ENCODE measurements at places on chromosomes 1 and 21. TPM values are rescaled to one million over a fixed set of nuclear protein-coding genes. Genes with fewer than 3 reads are reported as not detected.

Gene TRIM45
- 4.1 TPM for total RNA-seq

Gene CNIH3
- total RNA-seq = 1.4 TPM

Gene DCDC2B
- total RNA-seq = not detected

Gene RORC
- 20.5 TPM for total RNA-seq

Gene LMO4
- 24.1 TPM for total RNA-seq

Gene KCNJ9
- total RNA-seq = 0.11 TPM

Gene LAPTM5
- total RNA-seq = 41.0 TPM

Gene TMEM240
- total RNA-seq = 0.77 TPM

Gene OR2L8
- not detected for total RNA-seq

Gene SPRR1B
- not detected for total RNA-seq

Gene RIMS3
- 9.5 TPM for total RNA-seq

Gene RNF19B
- total RNA-seq = 44.4 TPM

Gene SH3D21
- total RNA-seq = 22.8 TPM

Gene KIRREL1
- 12.8 TPM for total RNA-seq

Gene AMY1C
- not detected for total RNA-seq

Gene PM20D1
- not detected for total RNA-seq

Gene MCOLN3
- 0.98 TPM for total RNA-seq

Gene TMEM269
- not detected for total RNA-seq

Gene KIAA0040
- 14.0 TPM for total RNA-seq

Gene TNNT2
- 4.2 TPM for total RNA-seq

Gene RPE65
- not detected for total RNA-seq

Gene FAM177B
- total RNA-seq = 19.5 TPM

Gene DCST2
- total RNA-seq = 1.9 TPM
